ENCODE measurements at places on chromosomes 2 and 18.
A peak's percentile ranks its signal among the peaks of the same experiment; 100 is the strongest.

DNA sequence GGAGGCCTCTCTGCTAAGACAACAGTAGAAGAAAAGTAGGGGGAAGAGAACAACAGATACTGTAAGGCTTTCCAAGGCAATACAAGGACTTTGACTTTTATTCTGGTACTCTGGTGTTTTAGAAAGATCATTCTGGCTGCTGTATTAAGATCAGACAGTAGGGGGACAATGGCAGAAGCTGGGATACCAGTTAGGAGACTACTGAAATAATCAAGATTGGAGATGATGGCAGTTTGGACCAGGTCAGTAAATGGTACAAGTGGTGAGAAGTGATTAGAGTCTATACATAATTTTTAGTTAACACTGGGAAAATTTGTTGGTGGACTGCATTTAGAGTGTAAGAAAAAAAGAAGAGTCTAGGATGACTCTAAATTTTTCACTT is 139.7 kb downstream of the ROCK1 start:
- H3K36me3 ChIP-seq: peaks cover 19% of the 10 kb centered on the region
- H3K27me3 ChIP-seq: no peaks in the 10 kb centered on the region
- H3K27ac ChIP-seq: no peak overlapping the region

GRCh38 chr2:88765154-88765888 is 73.8 kb downstream of the RPIA start:
- peak; percentile 62 for DNase-seq
- H3K4me1 ChIP-seq: peaks cover 4% of the 10 kb centered on the region
- H3K27ac ChIP-seq: no peak overlapping the region

- peaks cover 11% of the 10 kb centered on the region for H3K27me3 ChIP-seq
- H3K36me3 ChIP-seq: peaks cover 2% of the 10 kb centered on the region
- no peak for DNase-seq
- H3K4me1 ChIP-seq: no peaks in the 10 kb centered on the region
- no peak overlapping the region for H3K27ac ChIP-seq
Observed at GRCh38 chr2:173119069-173119807, 43.6 kb downstream of the MAP3K20 start.

DNA sequence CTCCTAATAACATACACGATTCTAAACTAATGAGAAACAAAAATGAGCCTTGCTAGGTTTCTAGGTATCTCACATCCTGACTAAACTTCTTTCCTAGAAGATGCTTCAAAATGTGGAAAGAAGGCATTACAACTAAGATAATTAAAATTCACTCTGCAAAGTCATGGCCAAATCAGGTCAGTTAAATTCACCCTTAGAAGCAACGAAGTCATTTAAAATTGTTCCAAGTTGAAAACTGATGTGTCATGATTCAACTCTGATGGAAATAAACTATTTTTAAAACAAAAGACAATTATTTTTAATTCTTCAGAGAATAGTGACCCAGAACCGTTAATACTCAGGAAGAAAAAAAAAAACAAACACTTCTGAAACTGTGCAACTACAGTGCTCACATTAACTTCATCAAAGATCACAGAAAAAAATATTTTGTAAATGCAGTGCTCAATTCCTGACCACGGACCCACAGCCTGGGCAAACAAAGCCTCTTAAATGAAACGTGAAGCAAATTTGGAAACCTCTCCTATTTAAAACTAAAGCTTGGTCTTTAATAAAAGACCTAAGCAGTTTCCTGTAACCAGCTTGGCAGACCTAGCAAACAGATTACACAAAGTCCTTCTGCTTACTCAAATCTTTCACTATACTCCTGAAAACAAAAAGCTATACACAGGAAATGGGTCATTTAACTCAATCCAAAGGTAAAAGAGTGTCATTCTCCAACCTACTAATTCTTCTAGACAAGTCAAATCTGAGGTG is 39.0 kb downstream of the CHN1 start:
- H3K36me3 ChIP-seq: no peaks in the 10 kb centered on the region
- H3K27ac ChIP-seq: no peak overlapping the region
- no peak overlapping the region for H3K4me3 ChIP-seq
- DNase-seq: no peak
- H3K4me1 ChIP-seq: peaks cover 10% of the 10 kb centered on the region

- no peak for DNase-seq
- H3K36me3 ChIP-seq: no peaks in the 10 kb centered on the region
- H3K27me3 ChIP-seq: peaks cover 5% of the 10 kb centered on the region
- H3K27ac ChIP-seq: no peak overlapping the region
Observed at GRCh38 chr2:213022987-213023386, 128.4 kb downstream of the IKZF2 start.

DNA sequence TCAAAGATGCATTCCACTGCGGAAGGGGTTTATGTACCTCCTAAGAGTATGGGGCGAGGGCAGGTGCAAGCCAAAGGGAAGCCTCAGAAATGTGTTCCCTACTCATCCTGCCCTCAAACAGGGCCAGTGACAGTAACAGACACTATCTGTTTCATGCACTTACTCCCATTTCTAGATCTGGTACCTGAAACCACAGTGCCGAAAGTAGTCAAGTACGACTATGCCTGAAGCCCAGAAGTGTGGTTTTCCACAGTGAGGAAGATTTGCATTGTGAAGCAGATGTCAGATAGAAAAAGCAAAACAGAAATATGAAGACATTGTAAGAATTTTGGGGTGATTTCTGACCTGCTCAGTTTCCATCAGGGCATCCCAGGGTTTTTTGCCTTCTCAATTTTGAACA is 748.7 kb downstream of the RNF144A start:
- DNase-seq: no peak
- peaks cover 26% of the 10 kb centered on the region for H3K4me1 ChIP-seq
- peak overlapping the region; percentile 26 for H3K27ac ChIP-seq
- peaks cover 3% of the 10 kb centered on the region for H3K36me3 ChIP-seq

- H3K27me3 ChIP-seq: peaks cover 27% of the 10 kb centered on the region
- H3K4me1 ChIP-seq: peaks cover 5% of the 10 kb centered on the region
- no peak for DNase-seq
- no peak overlapping the region for H3K27ac ChIP-seq
Observed at GRCh38 chr18:48399303-48400075, 9.7 kb downstream of the ZBTB7C start.

DNA sequence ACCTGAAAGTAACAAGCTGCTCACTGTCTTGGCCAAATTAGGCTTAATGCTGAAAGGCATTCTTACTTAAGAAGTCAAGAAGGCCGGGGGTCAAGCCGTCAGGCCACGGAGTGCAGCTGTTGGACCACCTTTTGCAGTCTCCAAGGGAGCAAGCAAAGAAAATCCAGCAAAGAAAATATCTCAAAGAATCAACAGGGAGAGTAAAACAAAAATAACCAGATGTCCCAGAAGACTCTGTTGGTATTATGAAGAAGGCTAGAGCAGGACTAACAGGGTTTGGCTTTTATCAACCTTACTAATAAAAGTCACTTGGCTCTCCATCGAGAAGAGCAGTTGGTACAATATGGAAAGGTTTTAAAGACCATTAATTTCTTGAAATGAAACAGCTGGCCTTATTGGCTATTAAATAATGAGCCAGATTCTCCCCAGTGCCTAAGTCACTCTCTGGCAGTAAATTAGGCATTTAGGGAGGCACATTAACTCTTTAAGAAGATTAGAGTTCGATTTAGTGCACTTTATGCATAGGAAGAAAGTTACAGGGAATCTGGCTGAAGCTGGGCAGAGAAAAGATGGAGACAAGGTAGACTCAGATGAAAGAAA is 110.8 kb upstream of the NRP2 start:
- H3K27me3 ChIP-seq: no peaks in the 10 kb centered on the region
- H3K36me3 ChIP-seq: no peaks in the 10 kb centered on the region
- DNase-seq: no peak
- no peak overlapping the region for H3K4me3 ChIP-seq
